ENCODE measurements at places on chromosomes 16 and 17. TPM values are rescaled to one million over a fixed set of nuclear protein-coding genes. Genes with fewer than 3 reads are reported as not detected.

DNA sequence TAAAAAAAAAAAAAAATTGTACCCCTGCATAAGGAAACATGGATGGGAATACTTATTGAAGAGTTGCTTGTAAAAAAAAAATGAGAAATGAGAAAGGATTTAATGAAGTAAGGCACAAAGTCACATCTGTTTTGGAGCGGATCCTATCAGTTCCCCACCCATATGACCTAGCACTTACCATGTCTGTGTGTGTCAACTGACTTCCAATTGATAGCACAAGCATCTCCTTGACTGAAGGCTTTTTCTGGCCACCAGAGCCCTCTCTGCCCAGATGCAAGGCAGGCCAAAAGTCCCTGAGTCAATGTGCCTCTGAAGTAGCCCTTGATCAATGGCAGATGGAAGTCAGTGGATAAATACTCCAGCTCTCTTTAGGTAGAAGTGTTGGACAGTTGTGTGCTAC is 13.4 kb upstream of the NLK start:
- H3K36me3 ChIP-seq: no peaks in the 10 kb centered on the region
- peaks cover 6% of the 10 kb centered on the region for H3K27me3 ChIP-seq
- H3K4me3 ChIP-seq: no peak overlapping the region
- H3K27ac ChIP-seq: no peak overlapping the region
- no peaks in the 10 kb centered on the region for H3K4me1 ChIP-seq
- DNase-seq: no peak

GRCh38 chr16:28876973-28877654 is 1.2 kb upstream of the ATP2A1 start:
- H3K4me1 ChIP-seq: peaks cover 30% of the 10 kb centered on the region
- H3K4me3 ChIP-seq: peak overlapping the region; percentile 78
- DNase-seq: no peak

The DNASE1L2 gene
- 2.6 TPM for total RNA-seq

GRCh38 chr17:82445542-82445941 is 5.0 kb downstream of the CYBC1 start:
- H3K27me3 ChIP-seq: no peaks in the 10 kb centered on the region
- H3K27ac ChIP-seq: no peak overlapping the region
- H3K4me1 ChIP-seq: peaks cover 12% of the 10 kb centered on the region
- no peaks in the 10 kb centered on the region for H3K36me3 ChIP-seq
- DNase-seq: no peak

DNA sequence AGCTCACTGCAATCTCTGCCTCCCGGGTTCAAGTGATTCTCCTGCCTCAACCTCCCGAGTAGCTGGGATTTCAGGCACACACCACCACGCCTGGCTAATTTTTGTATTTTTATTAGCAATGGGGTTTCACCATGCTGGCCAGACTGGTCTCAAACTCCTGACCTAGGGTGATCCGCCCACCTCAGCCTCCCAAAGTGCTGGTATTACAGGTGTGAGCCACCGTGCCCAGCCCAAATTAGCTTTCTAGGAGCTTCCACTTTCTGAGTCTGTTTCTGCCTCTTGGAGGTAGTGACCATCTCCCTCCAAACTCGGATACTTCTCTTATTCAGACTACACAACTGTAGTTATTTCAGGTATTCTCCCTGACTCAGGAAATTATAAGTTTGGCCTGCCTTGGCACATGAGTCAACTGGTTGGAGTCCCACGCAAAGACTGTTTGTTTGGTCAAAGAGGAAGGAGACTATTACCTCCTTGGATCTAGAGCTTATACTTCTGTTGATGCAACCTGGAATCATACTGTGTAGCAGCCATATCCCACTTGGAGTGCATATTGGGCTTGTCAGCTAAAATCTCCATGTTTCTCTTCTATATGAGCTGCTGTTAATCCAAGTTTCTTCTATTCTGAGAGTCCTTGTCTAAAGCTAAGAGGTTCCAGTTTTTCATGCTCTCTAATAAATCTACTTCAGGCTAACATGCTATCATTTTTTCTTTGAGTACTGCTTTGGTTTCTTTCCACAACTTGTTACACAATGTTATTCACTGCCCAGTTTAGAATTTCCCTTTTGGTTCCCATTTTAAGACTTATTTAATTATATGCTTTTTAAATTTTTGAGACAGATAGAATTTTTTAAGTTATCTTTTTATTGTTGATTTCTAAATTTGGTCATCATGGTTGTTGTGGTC is 7.5 kb downstream of the IL4R start:
- no peak for DNase-seq
- H3K4me1 ChIP-seq: no peaks in the 10 kb centered on the region
- H3K4me3 ChIP-seq: no peak overlapping the region
- no peaks in the 10 kb centered on the region for H3K36me3 ChIP-seq

- H3K4me1 ChIP-seq: peaks cover 14% of the 10 kb centered on the region
- no peaks in the 10 kb centered on the region for H3K36me3 ChIP-seq
- H3K27ac ChIP-seq: no peak overlapping the region
- H3K4me3 ChIP-seq: peak overlapping the region; percentile 18
- H3K27me3 ChIP-seq: peaks cover 19% of the 10 kb centered on the region
- no peak for DNase-seq
These were observed 8.7 kb downstream of the ENPP7 start for GRCh38 chr17:79739148-79740062.

The TEX19 gene
- 0.23 TPM for total RNA-seq

The TBX2 gene
- 18.7 TPM for total RNA-seq

DNA sequence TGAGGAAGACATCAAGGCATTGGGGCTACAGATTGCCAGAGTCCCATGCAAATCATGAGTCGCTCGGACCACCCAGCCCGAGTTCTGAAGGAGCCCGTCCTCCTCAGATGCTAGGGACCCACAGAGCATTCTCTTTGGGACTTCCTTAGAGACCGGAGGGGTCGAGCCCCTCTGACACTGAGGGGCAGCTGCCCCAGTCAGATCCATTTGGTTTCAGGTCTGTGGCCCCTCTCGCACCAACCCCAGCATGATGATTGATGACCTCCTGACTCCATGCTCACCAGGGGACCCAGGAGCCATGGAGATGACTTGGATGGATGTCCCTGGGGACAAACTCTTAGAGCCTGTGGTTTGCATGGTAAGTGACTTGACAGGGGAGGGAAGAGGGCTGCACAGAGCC is 8.0 kb downstream of the PDF start:
- H3K4me1 ChIP-seq: peaks cover 11% of the 10 kb centered on the region
- no peak overlapping the region for H3K4me3 ChIP-seq
- H3K36me3 ChIP-seq: peaks cover 22% of the 10 kb centered on the region
- DNase-seq: no peak
- no peaks in the 10 kb centered on the region for H3K27me3 ChIP-seq
- H3K27ac ChIP-seq: no peak overlapping the region

The MEIOC gene
- total RNA-seq: 0.70 TPM

The MRPL58 gene
- 35.3 TPM for total RNA-seq

DNA sequence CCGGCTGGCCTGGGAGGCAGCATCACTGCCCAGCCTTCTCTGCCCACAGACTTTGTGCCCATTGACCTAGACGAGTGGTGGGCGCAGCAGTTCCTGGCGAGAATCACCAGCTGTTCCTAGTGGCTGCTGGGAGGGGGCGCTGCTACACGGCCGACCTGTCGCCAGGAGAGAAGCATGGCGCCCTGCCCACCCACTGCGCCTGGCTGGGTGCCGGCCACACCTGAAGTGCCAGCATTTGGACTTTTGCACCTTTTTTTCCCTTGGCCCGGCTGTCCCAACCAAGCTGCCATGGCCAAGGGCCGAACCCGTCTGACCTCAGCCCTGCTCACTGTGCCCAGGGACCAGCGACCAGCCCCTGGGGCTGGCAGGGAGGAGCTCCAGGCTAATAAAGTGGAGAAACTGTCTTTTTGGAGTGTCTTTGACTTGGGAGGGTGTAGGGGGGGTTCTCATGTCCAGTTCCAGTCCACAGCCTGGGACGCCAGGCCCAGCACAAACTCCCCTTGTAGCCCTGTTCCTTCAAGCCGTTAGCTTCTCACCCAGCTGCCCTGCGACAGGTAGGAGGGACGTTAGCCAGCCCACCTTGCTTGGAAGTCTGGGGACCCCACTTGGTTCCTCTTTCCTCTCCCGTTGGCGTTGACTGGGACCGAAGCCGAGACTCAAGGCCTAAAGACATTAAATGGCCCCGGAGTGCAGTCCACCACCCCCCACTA is 939 bp upstream of the WDR90 start:
- peak overlapping the region; percentile 50 for H3K27ac ChIP-seq
- peaks cover 2% of the 10 kb centered on the region for H3K27me3 ChIP-seq
- no peaks in the 10 kb centered on the region for H3K4me1 ChIP-seq
- H3K36me3 ChIP-seq: no peaks in the 10 kb centered on the region
- no peak for DNase-seq

The ASIC2 gene
- not detected for total RNA-seq

- H3K27ac ChIP-seq: no peak overlapping the region
- no peaks in the 10 kb centered on the region for H3K4me1 ChIP-seq
- peaks cover 7% of the 10 kb centered on the region for H3K36me3 ChIP-seq
- H3K4me3 ChIP-seq: no peak overlapping the region
These were observed 129.6 kb downstream of the CPPED1 start for GRCh38 chr16:12674071-12674470.

All from neural crest cell (in vitro differentiated cells).